Sigmoid colon (tissue), 7 donors: ENCODE measurements at places on chromosomes 12 and 14. TPM values are rescaled to one million over a fixed set of nuclear protein-coding genes. Genes with fewer than 3 reads are reported as not detected.
A peak's percentile ranks its signal among the peaks of the same experiment; 100 is the strongest.

- H3K36me3 ChIP-seq = peaks cover 13% of the 10 kb centered on the region
- no peak for DNase-seq
- no peak overlapping the region for H3K27ac ChIP-seq
- no peaks in the 10 kb centered on the region for H3K4me1 ChIP-seq
- H3K4me3 ChIP-seq = no peak overlapping the region
These were observed 78.2 kb upstream of the CFL2 start for GRCh38 chr14:34792598-34792997.

GRCh38 chr14:95059126-95059525 lies 98.2 kb downstream of the DICER1 start:
- no peaks in the 10 kb centered on the region for H3K36me3 ChIP-seq
- H3K4me3 ChIP-seq = no peak overlapping the region
- H3K4me1 ChIP-seq = no peaks in the 10 kb centered on the region
- peak; percentile 10 for DNase-seq

DNA sequence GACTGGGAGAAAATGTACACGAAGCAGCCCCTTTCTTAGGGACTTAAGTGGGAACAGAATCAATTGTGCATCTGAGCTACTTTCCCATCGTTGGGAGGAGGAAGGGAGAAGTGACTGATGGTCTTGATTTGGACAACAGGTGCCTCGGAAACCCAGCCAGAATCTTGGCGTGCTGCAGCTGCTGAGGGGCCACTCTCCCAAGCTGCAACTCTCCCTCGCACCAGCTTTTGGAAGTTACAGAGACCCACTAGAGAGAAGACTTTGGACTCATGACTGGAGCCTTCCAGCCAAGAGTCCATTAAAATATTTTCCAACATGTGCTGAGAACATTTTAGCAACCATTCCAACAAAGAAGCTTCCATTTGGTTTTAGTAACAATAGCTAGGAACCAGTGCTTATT lies 52.3 kb downstream of the GNS start:
- peaks cover 5% of the 10 kb centered on the region for H3K4me1 ChIP-seq
- H3K4me3 ChIP-seq = no peak overlapping the region
- DNase-seq = no peak
- no peak overlapping the region for H3K27ac ChIP-seq

Gene MGP
- 2,103 TPM for total RNA-seq

GRCh38 chr12:67424784-67425183 lies 155.6 kb downstream of the CAND1 start:
- H3K4me1 ChIP-seq = peaks cover 14% of the 10 kb centered on the region
- H3K27me3 ChIP-seq = no peaks in the 10 kb centered on the region
- no peaks in the 10 kb centered on the region for H3K36me3 ChIP-seq
- H3K4me3 ChIP-seq = no peak overlapping the region
- no peak overlapping the region for H3K27ac ChIP-seq
